Uterus (tissue), 4 donors: ENCODE measurements at places on chromosomes 4 and X.
A peak's percentile ranks its signal among the peaks of the same experiment; 100 is the strongest.

DNA sequence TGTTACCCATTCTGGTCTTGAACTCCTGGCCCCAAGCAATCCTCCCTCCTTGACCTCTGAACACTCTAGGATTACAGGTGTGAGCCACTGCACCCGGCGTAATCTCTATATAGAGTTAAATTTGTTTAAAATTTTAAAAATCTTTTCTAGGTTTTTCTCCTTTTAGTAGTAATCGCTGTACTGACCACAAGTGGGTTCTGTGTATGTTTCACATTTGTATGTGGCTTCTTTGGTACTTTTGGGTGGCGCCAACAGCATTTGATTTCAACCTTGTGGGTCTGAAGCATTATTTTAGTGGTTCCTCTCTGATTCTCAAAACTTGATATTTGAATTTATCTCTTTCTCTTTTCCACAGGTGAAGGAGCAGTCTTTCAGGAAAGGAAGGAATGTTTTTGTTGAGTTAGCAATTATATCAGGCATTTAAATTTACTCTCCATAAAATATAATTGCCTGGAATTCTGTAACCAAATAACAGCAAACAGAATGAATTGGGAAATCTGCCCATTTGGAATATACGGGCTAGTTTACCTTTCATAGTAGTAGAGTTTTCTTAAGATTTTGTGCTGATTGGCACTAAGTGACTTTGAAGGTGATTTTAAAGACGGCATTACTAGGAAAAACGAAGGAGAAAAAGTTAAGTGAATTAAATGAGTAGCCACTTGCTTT is 29.5 kb downstream of the ARHGAP10 start:
- no peak for DNase-seq

GRCh38 chr4:42655921-42656678 is 805 bp downstream of the ATP8A1 start:
- peak; percentile 19 for DNase-seq

- no peak for DNase-seq
These were observed 132.6 kb downstream of the BCOR start for GRCh38 chrX:39965051-39965573.

DNA sequence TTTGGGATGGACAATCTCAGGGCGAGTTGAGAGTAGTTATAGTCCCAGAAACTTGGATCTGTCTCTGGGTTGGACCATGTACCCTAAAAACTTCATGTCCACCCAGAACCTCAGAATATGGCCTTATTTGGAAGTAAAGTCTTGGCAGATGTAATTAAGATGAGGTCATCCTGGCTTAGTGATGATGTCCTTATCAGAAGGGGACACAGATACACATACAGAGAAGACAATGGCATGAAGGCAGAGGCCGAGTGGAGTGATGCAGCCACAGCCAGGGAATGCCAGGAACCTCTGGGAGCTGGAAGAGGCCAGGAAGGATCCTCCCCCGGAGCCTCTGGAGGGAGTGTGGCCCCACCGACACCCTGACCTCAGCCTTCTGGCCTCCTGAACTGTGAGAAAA is 61.2 kb upstream of the STX18 start:
- DNase-seq, result no peak

GRCh38 chr4:113682730-113683537 is 78.6 kb downstream of the CAMK2D start:
- no peak for DNase-seq

DNA sequence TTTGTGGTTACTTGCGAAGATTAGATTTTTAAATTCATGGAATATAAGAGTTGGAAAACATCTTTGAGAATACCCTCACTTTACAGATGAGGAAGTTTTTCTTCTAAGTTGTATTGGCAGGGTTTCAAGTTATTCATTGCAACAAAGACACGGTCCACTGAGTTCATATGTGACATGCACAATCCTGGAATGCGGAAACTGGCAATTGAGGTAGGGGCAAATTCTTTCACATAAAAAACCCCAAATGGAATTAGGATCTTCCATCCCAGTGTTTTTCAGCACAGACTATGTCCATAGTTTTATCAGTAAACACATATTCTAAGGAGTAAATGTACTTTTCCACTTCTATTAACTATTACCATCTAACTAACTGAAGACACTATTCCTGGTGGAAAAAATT is 81.8 kb upstream of the NAP1L5 start:
- DNase-seq, result no peak

GRCh38 chrX:3407121-3407520 is 60.7 kb upstream of the MXRA5 start:
- DNase-seq, result no peak

DNA sequence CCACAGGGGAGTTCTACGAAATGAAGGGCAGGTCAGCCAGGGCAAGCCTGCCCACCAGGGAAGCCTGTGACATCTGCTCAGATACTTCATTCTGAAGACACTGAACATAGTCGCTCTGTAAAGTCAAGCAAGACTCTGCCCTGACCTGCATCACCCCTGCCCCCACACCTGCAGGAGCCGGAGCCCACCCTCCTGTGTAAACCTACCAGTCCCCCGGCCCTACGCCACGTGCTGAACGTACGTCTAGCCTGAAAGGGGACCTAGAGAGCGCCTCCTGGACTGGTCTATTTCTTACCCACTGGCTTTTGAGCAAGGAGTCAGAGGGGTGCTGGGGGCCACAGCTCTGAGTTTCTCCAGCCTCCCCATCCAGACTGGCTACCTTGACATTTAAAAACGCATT is 11.6 kb downstream of the CCNQ start:
- no peak for DNase-seq

DNA sequence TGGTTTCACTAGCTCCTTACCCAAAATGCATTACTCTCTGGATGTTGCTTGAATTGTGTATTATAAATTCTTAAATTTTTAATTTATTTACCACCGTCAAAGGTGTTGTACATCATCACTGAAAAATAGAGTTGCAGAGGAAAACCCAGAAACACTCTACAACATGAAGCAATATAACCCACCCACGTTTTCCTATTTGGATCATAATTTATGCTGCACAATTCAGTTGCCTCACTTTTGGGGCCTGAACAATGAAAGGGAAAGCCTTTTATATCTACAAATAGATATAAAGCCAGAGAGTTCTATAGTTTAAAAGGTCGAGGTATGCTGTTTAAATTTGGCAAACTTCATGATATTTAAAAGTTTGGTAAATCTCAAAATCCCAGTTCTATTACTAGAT is 115.4 kb downstream of the MGST2 start:
- no peak for DNase-seq

DNA sequence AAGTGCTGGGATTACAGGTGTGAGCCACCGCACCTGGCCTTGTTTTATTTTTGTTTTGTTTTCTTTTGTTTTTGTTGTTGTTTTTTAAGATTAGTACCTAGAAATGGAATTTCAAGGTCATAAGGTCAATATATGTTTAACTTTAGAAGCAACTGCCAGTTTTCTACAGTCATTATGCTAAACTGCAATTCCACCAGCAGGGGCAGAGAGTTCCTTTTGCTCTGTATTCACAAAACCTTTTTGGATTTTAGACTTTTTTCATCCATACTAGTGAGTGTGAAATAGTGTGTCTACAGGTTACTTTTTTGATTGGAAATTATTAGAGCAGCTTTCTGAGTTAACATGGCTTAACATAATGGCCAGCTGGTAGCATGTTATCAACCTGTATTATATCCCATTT is 580.6 kb downstream of the TRIML1 start:
- DNase-seq, result no peak

DNA sequence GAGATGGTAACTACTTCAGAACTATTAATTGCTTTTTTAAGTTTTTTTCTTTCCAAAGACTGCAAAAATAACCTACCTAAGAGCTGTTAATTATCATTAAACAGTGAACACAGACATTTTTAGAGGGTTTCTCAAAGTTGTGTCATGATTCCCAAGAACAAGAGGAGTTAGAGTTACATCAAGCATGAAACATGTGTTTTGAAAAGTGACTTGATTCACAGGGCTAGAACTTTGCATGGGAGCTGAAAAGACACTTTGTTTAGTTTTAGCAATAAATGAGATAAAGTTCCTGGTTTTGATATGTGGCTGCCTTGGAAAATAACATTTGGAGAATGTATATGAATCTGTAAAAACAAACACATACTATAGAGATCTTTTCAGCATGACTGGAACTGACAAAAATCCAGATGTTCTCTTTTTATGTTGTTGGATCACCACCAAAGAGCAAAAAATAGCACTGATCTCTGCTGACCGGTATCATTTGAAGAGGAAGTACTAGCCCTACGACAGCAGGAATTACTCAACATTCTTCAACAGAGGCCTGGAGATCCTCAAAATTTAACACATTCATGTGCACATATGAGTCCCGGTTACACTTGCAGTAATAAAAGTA is 173.0 kb upstream of the PCDH18 start:
- no peak for DNase-seq

DNA sequence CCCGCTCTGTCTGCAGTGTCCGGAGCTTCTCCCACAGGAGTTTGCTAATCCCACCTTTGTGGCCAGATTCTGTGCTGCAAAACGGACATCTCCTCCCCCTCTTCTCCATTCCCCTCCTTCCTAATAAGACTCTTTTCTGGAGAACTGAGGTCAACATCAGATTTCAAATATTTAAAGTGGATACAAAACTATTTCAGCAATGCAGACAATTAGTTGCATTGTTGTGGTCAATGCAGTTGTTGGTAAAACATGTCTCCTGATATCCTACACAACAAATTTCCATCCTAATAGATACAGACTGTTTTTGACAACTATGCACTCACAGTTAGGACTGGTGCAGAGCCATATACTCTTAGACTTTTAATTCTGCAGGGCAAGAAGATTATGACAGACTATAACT is 5.1 kb upstream of the MCUB start:
- DNase-seq, result no peak
